ENCODE measurements at places on chromosomes 7 and 10.

DNA sequence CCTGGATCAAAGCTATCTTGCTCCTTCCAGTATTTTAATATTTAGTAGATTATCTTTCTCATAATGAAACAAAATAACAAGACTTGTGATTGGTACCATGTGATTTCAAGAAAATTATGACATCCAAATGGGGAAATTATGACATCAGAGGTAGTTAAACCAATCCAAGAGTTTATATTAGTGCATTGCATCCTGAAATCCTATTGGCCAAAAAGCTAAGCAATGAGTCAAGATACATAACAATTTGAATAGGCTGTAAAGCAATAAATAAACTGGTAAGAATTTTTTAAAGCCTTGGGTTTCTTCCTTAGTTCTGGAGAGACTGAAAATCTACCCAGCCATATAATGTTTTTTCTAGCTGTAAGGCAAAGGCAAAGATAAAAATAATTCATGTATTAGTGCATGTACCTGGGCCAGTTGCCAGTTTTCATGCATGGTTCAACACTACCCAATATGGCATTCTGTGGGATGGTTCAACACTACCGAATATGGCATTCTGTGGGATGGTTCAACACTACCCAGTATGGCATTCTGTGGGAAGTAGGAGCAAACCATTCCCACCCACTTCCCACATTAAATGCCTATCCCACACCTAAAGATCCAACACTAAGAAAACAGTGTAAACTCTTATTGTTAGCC, at the start of gene RNF148:
Gene RNF148 (minus strand): TSS at position 51 of the 639 bp plus-strand sequence. CDS start 172 bp downstream, outside the sequence.
- DNase-seq: no peak

DNA sequence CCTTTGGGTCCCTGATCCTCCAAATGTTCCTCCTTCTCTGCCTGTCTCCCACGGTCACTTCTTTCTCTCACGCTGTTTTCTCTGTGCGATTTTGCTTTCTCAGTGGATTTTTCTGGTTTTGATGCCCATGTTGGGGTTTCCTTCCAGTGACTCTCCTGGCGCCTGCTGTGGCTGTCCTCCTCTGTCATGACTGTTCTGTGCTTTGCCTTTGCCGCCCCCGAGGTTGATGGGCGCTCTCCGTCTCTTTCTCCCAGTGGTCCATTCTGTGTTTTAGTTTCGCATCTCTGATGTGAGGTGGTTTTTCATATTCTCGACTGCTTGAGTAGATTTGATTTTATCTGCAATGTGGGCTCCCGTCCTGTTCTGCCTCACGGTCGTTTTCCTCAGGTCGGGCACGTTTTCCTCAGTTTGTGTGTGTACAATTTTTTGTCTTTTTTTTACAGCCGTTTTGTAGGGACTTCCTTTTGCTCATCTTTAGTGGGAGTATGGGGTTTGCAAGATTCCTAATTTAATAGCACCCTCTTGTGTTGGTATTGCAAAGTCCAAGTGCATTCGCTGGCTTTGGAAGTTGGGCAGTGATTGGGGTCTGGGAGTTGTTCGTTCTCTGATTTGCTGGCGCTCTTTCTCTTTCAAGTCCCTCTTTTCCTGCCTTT, 100.0 kb downstream of the INPP5A start:
- DNase-seq: peak; percentile 25

DNA sequence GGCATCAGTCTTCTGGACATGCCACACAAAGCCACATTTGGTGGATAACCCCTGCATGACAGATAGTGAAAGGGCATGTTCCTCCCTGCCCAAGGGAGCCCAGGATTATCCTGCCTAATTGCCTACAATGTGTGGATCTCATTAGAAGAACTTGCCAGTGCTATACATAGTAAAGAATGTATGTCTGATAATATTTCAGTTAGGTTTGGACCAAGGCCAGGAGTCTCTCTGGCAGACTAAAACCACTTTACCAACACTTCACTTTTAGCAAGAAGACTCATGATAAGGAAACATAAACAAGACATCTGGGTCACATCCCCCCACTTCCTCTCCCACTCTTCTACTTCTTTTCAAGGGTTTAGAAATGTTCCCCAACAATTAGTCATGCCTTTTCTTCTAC, 196.7 kb downstream of the MTERF1 start:
- no peak for DNase-seq

DNA sequence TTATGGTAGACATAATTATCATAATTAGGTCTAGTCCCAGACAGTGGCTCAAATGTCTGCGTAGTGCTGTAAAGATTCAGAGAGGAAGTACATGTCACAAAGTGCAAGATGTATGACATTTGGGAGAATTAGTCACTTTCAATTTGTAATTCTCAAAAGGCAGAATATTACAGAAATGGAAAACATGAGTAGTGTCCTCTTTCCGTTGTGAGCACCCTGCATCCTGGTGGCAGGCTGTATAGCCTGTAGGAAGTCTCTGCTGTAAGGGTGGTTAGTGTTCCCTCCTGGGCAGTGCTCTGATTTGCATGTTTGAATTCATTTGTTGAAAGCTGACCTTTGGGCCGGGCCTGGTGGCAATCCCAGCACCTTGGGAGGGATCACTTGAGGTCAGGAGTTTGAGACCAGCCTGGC, 17.0 kb downstream of the CDK14 start:
- no peak for DNase-seq

- no peak for DNase-seq
These were observed 34.8 kb downstream of the MTURN start for GRCh38 chr7:30169579-30169978.

GRCh38 chr10:72525689-72526088, 100.2 kb downstream of the MICU1 start:
- no peak for DNase-seq

DNA sequence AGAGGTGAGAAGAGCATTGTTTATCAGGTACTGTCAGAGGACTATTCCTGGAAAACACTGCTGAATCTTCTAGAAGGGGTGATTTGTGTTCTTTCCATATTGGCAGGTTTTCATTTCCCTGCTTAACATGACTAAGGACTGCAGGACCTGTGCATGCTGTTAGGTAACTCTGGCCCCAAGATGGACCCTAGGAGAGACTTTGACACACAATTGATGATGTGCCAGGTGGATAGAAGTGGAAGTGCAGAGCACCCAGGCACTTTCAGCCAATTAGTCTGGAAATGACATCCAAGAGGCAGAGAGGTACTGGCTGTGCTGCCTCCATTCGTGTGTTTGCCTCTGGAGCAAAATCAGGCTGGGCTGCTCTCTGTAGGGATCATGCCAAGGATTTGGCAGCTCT, 496.3 kb upstream of the GALNT17 start:
- no peak for DNase-seq

DNA sequence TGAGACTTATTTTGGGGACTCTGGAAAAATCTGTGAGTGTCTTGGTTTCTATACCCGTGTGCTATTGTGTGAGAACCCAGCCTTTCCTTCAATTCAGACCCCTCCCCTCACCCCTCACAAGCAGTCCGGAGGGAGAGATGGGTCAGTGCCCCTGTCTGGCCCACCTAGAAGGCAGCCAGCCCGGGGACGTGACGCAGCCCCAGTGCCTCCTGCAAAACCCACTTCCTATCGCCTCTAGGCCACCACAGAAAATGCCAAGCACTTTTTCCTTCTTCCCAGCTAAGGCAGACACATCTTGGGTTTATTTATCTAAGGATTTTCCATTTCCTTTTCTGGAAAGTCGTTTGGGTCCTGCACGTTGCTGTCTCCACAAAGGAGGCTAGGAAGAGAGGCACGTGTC, 11.6 kb upstream of the AQP1 start:
- DNase-seq: no peak

DNA sequence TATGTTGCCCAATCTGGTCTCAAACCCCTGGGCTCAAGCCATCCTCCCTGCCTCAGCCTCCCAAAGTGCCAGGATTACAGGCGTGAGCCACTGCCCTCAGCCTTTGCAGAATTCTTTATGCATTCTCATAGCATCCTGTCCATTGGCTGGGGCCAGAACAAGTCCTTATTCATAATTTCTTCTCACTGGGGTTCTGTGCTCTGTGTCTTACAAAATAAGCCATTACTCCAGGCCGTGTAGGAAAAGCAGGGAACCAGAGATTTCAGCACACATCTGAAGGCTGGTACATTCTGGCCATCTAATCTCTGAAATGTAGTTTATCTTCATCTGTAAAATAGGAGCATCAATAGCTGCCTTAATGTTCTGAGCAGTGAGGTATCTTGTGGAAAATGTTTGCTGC, 10.3 kb upstream of the OCM start:
- no peak for DNase-seq

DNA sequence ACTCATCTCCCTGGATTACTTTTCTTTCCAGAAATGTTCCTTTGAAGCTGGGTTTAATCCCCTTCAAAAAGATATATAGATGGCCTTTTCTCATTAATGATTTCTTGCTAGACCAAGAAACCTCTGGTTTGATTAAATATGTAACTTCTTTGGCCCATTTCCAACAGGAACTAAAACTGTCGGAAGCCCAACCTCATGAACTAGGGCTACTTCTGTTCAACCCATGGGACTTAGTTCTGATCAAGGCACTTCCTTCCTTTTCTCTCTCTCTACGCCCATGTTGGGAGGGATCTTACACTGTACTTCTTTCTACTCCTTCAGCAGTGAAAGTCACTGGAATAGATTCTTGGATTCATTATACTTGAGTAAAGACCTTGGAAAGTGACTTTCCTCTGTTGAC, 83.6 kb downstream of the TMEM106B start:
- no peak for DNase-seq

GRCh38 chr7:41475801-41476459, 227.0 kb downstream of the INHBA start:
- no peak for DNase-seq

DNA sequence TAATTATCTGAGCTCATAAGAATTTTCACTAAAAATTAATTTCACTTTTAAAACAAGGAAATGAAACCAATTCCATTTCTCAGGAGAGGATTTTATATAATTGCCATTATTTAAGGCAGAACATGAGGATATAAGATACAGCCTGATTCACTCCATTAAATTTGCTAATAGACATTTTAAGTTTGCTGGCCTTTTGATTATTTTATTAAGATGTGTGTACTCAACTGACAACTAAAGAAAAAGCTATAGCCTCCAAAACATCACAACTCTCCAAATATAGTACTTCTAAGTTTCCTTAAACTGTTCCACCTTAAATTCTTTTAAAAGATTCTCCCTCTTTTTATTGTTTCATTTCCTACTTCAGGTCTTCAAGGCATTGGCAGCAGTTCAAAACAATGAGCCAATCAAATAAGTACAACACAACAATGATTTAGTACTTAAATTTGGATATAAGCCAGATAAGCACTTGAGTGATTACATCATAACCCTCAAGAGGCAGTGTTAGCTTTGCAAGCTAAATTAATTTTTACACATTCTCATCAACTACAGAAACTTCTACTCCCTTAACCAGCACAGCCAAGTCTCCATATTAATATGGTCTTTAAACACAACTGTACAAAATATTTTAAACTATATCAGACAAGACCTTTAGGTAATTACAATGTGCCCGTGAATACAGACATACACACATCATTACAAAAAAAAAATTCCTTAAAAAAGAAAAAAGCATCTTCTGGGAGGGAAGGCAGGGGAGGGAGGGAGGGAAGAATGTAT, 121.8 kb downstream of the KMT2C start:
- DNase-seq: no peak

GRCh38 chr10:17344206-17344605, 110.2 kb downstream of the ST8SIA6 start:
- DNase-seq: no peak

GRCh38 chr10:30686708-30687107, 57.2 kb upstream of the LYZL2 start:
- DNase-seq: no peak

GRCh38 chr7:909358-910329, 33.3 kb downstream of the GET4 start:
- peak; percentile 71 for DNase-seq

GRCh38 chr10:29501692-29502091, 133.1 kb downstream of the SVIL start:
- DNase-seq: no peak

DNA sequence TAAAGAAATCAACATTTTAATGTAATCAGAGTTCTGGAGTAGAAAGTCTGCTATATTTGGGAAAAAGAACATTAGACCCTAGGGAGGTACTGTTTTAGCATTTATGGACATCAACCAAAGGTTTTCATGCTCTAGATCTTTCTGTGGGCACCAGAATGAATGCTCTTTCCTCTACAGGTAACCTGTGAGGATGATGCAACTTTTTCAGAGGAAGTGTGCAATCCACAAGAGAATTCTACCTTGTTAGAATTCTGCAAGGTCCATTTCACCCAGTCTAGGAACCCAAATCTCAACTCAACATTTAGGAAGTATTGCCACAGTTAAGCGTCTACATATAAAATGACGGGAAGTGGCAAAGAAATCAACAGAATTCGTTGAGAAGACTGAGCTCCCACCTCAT, 139.9 kb upstream of the FAM171A1 start:
- no peak for DNase-seq

- DNase-seq: no peak
These were observed 276.4 kb downstream of the PCLO start for GRCh38 chr7:82886324-82886723.

DNA sequence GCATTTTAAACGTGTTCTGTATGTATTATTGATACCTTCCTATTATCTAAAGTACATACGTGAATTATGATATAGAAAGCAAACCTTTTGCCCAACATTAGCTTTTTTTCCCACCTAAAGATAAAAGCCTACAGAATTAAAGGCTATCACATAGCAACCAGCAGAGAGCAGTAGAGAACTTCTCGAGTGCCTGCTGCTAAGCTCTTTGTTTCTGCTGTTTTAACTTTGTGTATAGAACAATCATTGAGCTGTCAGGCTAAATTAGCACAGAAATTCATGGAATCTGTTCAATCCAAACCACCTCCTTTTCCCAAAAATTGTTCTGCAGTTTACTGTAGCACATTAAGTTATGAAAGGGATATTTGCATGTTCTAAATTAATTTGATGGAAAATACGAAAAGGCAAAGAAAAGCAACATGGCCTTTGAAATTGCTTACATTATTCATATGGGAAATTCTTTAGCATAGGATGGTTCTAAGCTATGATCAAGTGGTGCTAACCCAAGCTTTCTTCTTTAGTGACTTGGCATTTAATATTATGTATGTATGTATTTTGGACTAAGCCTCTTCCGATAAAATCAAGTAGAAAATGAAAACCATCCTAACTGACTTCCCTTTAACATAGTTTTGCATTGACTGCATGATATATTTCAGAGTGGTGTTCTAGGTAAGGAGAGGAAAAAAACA, 1288.5 kb downstream of the GATA3 start:
- no peak for DNase-seq

- no peak for DNase-seq
These were observed 328.2 kb downstream of the GRID1 start for GRCh38 chr10:86038371-86038770.

- DNase-seq: no peak
These were observed 47.0 kb upstream of the ZNF107 start for GRCh38 chr7:64618785-64619456.

Measured in substantia nigra (tissue), 51 donors.